MV-4-11 (cell line): ENCODE measurements at places on chromosomes 13 and 19.
A peak's percentile ranks its signal among the peaks of the same experiment; 100 is the strongest.

- peak; percentile 83 for DNase-seq
Observed at GRCh38 chr19:45041125-45041524, 2.3 kb downstream of the CLASRP start.

DNA sequence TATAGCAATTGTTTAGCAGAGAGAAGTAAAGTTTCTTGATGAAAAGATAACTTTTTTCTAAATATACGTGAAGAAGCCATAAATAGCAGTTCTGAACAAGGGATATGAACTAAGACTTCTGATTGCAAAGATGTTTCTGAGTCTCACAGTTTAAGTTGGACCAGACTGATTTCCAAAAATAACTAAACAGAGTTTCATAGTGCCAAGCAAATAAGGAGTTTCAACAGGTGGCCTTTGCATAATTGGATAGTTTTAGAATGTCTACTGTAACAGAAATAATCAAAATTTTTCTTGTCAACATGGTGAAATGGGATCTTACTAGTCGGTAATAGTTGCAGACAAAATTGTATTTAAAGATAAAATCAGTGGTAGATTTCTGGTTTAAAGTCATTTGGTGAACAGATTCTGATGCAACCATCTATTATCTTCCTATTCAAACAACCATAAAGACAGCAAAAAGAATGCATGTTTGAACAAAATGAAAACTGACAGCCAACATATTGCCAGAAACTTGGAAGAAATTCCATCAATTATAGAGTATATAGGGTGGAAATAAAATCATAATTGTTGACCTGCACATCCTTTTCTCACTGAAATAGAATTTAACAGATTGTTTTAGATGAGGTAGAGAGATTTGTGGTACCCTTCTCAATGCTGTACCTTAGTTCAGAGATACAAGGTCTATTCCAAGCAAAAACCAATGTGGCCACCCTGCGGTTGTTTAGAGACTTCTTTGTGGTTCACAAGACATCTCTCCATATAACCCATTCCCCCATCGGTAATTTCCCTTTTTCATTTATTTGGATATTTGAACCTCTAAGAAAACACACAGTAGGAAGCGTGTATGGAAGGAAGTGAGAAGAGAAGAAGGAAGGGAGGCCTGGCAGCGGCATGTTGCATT, 275.3 kb downstream of the COG6 start:
- no peak for DNase-seq

DNA sequence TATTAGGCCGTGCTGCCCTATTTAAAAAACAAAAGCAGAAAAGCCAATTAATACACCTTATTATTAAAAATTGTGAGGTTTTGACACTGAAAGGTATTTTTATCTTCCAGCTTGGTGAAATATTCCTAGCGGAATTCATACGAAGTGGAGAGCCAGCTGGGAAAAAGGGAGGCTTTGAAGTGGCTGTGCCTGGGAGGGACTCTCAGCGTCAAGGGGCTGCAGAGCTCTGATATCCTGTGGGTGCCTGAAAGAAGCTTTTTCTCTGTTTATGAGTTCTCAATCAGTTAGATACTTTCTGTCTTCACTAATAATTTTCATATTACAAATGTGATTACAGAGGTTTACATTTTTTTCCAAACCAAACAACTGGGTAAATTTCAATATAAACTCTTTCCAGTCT, 140.2 kb upstream of the MIR17HG start:
- no peak for DNase-seq

DNA sequence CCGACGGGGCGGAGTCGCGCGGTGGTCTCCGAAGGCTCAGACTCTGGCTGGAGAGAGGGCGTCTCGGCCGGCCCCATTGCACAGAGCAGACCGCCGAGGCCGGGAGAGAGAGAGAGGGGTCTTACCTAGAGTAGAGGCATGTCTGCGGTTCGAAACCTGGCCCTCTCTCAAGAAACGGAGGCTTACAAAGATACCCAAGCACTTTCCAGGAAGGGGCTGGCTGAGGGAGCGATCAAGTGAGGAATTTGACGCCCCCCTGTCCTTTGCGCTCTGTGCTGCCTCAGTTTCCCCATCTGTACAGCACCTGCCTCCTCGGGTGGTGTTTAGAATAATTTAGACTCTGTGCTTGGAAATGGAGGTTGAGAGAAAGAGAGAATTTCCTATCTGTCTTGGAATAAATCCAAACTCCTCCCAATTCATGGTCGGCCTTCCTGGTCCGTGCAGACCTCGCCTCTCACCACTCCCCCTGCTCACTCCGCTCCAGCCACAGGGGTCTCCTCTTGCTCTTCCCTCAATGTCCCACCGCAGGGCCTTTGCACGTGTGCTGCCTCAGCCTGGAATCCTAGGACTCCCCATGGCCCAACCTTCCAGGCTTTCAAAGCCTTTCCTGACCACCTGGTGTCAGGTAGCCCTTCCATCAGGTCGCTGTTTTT, 658 bp upstream of the ISOC2 start:
- DNase-seq = peak; percentile 57

- DNase-seq = peak; percentile 47
Observed at GRCh38 chr13:33409673-33410510, 124.3 kb upstream of the STARD13 start.

GRCh38 chr13:57627663-57628062, 3.9 kb upstream of the PCDH17 start:
- peak; percentile 19 for DNase-seq

- no peak for DNase-seq
Observed at GRCh38 chr19:49445997-49446396, 4.7 kb upstream of the SLC17A7 start.

- DNase-seq = peak; percentile 60
Observed at GRCh38 chr13:102724923-102725322, 30.1 kb upstream of the METTL21C start.

- DNase-seq = peak; percentile 37
Observed at GRCh38 chr13:20796791-20797508, 23.2 kb upstream of the EEF1AKMT1 start.

GRCh38 chr19:39497996-39498797, 550 bp upstream of the DLL3 start:
- peak; percentile 45 for DNase-seq

- DNase-seq = no peak
Observed at GRCh38 chr13:40002016-40002415, 346.6 kb downstream of the COG6 start.

DNA sequence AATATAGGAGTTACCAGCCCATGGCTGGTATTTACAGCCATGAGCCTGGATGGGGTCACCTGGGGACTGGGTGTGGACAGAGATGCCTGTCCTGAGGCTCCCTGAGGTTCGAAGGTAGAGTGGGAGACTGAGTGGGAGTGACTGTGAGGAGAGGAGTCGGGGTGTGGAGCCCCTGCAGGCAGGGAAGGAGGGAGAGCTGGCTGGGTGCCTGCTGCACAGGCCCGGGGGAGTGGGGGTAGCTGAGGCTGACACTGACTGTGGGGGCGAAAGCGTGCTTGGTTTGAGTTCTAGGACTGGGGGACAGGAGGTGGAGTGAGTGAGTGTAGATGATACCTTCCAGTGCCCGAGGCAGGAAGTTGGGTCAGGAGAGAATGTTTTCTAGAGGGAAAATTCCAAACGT, 7.1 kb downstream of the RAB11B start:
- no peak for DNase-seq

GRCh38 chr13:50685491-50685890, 158.0 kb downstream of the DLEU7 start:
- DNase-seq = peak; percentile 36

GRCh38 chr13:25874907-25875306, 176.9 kb downstream of the SHISA2 start:
- peak; percentile 96 for DNase-seq

DNA sequence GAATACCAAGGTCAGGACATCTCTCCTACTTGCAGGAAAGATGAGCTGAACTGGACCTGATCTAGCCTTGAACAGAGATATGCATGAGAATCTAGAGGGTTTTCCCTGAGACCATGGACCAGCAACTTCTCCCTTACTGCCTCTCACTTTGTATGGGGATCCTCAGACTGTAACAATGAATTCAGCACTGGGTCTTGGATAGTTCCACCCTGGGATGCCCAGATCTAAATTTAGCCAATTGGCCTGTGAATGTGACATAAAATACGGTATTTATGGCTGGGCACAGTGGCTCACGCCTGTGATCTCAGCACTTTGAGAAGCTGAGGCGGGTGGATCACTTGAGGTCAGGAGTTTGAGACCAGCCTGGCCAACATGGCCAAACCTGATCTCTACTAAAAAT, 15.3 kb upstream of the LILRA2 start:
- DNase-seq = peak; percentile 68

- no peak for DNase-seq
Observed at GRCh38 chr13:112772929-112773328, 83.1 kb downstream of the ATP11A start.

DNA sequence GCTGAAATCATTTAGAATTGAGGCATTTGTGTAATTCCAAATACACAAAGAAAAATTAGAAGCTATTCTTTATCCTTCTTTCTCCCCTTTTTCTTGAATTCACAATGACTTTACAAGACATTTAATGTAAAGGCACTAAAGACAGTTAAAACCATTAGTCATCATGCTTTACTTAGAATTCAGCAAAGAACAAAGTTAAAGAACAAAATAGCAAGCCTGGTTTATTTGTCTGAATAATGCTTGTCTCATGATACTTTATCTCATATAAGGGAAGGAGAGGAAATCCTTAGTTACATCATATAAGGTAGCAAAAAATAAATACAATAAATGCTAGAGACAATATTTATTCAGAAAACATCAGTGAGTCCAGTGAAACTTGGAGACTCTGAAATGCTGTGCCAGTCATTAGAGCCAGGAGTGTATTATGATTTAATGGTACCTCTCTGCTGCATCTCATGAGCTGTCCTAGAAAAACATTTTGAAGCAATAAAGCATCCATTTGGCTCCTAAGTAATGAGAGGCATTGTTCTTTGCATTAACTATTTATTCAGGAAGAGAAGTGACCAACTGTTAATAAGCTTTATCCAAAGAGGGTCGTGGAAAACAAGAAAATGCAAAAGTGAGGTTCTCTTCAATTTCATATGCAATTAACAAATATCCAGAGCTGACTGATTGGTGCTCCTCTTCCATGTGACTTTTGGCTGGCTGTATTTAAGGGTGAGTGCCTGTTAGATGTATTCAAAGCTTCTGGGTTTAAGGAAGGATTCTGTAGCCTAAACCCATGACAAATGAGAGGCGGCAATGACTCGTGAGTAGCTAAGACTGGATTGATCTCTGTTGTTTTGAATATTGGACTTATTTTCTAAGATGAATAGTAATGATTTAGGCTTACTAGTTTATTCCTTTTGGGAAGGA, 105.0 kb downstream of the DGKH start:
- no peak for DNase-seq

- DNase-seq = no peak
Observed at GRCh38 chr19:21117041-21117907, 24.6 kb upstream of the ZNF431 start.

- no peak for DNase-seq
Observed at GRCh38 chr19:20273376-20273775, 106.4 kb downstream of the ZNF486 start.

DNA sequence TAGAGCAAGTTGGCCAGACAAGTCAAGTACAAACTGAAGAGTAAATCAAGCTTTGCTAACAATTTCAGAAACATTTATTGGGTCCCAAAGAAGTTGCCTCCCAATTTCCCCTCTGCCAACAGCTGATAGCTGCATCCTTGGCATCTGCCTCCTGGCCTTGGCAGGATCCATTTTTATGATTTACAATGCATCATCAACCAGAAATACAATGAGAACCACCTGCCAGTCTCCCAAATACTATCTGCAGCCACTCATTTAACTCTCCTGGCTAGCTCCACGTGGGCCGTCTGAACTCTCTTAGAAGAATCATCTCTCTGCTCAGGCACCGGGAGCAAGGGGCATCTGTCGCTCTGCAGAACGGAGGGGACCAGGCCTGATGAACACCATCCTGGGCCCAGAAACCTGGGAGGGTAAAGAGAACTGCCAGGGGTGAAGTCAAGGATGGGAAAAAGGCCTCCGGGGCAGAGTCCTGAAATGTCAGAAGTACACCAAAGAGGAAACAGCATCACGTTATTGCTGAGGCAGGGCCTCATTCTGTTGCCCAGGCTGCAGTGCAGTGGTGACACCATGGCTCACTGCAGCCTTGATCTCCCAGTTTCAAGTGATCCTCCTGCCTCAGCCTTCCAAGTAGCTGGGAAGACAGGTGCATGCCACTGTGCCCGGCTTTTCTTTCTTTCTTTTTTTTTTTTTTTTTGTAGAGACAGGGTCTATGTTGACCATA, 2.6 kb downstream of the LONP1 start:
- no peak for DNase-seq

- peak; percentile 68 for DNase-seq
Observed at GRCh38 chr19:47863514-47863936, 4.5 kb downstream of the TPRX2 start.

GRCh38 chr13:99527301-99527700, 26.0 kb downstream of the TM9SF2 start:
- no peak for DNase-seq

DNA sequence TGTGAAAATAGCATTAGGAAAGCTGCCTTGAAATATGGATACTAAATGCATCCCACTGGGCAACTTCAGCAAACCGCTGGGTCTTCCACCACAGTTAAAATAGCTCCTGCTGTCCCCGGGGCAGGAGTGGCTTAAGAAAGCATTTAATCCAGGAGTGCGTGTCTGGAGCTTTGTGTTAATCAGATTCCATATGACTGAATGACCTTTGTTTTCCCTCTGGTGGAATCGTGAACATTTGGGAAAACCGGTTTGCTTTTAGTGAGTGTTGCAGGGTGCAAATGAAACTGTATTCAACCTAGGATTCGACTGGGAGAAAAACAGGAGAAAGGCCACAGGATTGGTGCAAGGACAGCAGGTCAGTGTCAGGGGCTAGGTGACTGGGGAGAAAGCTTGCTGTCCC, 237.6 kb upstream of the MAB21L1 start:
- DNase-seq = no peak

DNA sequence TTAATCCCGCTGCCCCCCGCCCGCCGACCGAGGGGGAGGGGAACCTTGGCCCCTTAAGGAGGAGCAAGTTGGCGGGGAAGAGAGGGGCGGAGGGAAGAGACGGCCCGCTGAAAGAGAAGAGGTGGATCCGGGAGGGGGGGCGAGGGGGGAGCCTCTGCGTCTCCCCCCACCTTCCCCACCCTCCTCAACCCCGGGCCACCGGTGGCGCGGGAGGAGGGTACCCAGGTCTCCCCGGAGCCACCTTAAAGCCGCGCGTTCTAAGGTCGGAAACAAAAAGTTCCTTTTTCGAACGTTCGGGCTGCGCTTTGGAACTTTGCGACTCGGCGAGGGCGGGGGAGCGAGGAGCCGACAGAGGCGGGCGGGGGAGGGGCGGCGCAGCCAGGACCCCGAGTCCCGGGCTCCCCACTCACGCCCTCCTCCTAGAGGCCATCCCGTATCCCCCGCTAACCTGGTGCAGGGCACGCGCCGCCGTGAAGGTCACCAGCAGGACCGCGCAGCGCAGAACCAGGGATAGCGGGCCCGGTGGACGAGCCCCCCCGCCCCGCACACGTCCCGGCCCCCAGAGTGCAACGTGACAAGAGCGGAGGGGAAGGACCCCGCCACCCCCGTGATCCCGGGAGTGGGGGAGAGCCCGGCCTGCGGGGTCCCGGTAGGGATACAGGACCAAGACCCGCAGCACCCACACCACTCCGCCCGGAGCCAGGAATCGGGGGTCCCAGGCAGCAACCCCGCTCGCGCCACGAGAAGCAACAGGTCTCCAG, 659 bp downstream of the ERF start:
- peak; percentile 75 for DNase-seq

GRCh38 chr13:51435002-51435578, 17.7 kb downstream of the INTS6 start:
- DNase-seq = peak; percentile 8
